Suprapubic skin (tissue), 4 donors: ENCODE measurements at places on chromosomes 3 and 15.

DNA sequence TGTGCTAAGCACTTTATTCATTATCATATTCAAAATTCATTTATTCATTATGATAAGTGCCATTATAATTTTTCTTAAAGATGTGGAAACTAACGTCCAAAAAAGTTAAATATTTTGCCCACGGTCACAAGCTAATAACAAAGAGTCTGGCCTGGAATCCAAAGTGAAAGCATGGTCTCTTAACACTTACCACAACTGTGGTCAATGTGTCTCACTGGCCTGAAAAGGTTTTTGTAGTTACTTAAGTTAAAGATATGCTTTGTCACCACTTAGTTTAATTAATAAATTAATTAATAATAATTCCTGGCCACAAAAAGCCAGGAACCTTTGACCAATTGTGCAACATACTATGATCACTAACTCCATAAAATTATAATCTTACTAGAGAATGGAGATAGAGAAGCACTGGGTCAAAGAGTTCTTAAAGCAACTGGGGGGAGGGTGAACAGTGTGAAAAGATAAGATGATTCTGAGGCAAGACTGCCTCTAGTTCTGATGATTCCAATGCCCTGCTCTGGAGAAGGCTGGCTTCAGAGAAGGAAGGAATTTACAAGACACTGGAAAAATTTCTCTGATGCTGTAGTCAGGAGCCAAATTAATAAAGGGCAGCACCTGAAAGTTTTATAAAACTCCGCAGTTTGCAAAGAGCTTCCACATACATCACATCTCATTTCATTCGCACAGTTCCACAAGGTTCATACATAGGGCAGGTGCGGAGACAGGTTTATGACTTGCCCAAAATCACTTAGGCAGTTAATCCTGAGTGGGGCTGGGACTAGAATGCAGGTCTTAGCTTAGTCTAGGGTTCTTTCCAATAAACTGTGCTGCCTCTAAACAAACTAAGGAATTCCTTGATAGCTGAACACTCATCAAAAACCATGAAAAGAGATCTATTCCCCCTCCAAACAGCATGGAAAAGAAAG lies 32.5 kb downstream of the NPTN start:
- no peak for DNase-seq

DNA sequence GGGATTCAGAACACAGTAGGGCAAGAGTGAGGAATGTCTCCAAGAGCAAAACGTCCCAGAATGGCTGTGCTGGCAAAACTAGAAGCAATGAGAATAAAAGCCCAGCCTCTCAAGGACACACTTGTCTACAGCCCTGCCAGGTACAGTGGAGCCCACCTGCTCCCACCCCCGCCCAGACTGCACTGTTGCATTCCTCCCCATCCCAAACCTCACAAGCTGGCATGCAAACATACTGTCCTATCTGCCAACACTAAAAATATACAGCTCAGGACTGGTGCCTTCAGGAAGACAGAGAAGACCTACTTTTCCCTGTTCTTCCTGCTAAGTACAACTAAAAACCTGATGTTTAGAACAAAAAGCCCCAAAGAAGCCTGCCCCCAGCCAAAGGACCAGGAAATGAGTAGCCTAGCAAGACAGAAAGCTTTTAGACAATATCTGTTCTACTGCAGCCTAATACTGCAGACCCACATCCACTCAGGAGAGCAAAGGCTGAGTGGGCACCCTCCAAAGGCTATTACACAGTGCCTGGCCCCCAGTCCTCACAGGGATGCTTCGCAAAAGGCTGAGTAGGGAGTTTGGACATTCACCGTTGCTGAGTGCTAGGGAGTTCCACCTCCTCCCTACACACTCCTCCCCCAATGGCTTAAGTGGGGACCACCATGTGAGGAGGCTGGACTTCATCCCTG lies 13.5 kb downstream of the OCA2 start:
- no peak for DNase-seq

DNA sequence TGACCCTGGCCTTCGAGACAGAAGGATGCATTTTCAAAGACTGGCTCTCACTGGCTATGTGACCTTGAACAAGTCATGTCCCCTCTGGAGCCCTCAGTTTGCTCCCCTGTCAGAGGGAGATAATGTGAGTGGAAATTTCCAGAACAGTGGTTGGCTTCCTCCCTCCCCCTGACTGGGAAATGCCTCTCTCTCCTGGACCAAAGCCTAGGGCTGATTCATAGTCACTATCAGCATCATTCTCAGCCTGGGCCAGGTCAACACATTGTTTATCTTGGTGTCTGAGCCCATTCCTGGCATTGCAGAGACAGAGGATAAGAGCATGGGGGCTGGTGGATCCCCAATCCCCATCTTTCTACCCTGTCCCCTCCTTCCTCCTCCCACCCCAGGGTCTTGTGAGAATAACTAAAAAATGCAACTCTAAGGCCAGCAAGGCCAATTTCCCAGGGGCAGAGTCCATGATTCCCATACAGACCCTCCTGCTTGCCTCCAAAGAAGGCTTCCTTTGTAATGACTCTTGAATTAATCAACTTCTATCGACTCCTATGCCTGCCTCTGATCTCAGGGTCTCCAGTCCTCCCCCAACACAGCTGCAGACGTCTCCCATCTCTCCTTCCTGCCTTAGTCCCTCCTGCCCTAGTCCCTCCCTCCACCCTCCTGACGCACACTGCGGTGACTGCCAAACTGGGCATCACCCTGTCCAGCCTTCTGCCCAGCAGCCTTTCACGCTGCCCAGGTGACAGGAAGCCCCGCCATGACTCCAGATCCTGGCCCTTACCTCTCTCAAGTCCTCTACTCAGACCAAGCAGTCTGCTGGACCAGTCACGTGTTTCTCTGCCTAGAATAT lies 35.4 kb upstream of the CORO2B start:
- DNase-seq = no peak

DNA sequence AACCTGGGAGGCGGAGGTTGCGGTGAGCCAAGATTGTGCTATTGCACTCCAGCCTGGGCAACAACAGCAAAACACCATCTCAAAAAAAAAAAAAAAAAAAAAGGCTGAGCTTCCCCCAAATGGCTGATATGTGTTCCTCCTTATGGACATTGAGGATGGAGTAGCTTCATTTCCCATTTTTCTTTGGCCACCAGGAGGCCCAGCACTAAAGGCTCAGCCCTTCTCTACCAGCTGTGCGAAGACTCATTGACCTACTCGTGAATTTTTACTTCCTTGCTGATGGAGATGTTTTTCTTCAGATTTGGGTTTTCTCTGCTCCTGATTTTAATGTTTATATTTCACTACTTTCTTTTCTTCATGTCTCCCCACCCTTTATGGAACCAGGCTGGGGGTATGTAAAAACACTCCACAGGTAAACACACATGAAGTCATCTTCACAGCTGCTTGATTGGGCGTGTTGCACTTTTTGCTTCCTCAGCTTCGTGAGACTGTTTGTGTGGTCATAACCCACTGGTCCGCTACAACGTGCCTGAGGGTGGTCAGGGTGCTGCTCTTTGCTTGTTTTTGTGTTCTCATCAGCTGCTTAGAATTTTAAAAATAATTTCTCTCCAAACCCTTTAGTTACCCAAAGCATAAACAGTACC lies 13.5 kb downstream of the SEMA4B start:
- no peak for DNase-seq

GRCh38 chr3:23944007-23944783 lies 891 bp upstream of the NR1D2 start:
- DNase-seq = no peak
